C1 segment of cervical spinal cord (tissue), 14 donors: ENCODE measurements at places on chromosomes 11 and 22.

- no peak for DNase-seq
Observed at GRCh38 chr11:46114961-46115360, 6.3 kb downstream of the PHF21A start.

DNA sequence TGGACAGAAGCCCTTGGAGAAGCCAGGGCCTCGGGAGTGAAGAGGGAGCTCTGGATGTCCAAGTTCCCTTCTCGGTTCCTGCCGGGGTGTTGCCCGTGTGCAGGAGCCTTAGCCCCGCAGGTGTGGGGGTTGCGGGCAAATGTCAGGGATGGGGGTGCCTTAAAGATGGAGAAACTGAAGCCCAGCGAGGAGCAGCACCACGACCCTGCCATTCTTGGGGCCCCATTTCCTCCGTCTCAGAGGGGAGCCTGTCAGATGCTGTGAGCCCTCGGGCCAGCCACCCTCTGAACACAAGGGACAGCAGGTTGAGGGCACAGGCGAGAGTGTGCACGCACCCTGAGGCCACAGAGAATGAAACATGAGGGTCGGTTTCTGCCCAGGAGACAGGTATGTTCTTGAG is 6.3 kb downstream of the OSBPL5 start:
- DNase-seq, result no peak

DNA sequence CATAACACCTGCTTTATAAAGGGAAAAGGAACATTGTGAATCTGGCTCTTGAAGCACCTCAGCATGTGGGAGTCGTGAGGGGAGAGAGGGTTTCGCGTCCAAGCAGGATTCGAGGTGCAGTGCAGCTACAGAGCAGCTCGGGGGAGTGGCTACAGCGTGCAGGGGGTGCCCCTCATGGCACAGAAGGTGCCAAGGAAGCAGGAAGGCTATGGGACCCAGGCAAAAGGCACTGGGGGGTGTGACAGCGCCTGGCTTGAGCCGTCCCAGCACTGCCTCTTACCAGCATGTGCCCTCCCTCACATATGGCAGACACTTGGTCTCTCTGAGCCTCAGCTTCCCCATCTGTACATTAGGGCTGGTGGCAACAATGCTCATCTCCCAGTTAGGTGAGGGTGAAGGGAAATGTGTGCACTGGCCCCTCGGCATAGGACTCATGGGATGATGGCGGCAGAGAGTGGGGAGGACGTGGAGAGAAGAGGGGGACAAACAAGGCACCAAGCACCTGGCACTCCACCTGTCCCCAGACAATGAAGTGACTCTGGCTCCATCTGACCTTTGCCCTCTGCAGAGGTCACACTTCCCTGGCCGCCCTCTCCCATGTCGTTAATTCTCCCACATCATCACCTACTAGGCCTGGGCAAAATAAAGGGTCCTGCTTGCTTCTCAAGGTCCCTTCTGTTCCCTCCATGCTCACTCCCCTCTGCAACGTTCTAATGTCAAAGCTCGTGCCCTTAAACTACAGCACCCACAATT is 10.4 kb downstream of the TNKS1BP1 start:
- no peak for DNase-seq

DNA sequence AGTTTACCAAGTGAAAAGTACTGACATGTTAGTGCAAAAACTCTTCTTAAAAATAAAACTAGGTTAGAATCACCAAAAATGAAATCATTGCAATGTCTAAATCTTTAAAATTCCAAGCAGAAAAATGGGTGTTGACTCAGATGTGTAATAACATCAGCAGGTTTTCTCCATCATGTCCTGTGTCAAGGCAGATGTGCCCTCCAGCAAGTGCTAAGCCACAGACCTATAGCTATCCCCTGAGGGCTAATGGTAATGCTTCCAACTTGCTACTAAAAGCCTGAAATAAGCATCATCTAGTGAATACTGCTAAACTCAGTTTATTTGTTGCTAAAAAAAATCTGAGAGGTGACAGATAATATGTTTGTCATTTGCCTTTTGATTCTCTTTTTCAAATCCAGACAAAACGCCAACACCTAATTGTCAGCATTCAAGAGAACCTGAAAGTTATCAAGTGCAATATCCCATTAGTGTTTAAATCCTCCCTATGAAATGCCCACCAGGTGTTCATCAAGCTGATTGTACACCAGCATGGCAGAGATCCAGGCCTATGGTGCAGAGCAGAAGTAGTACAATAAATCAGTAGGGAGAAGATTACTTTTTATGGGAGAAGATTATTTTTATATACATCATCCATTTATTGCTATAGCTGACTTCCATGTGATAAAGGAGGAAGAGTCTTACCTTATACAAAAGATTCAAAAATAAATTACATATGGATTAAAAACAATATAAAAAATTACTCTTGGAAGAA is 55.1 kb upstream of the SYT9 start:
- DNase-seq, result no peak
